Activated CD8-positive, alpha-beta memory T cell treated with anti-CD3 and anti-CD28 coated beads, Interleukin-2, amount 10 ng/mL, durations not matched to agents 7 days and 5 days (primary cell): ENCODE measurements at places on chromosomes 4 and X.
A peak's percentile ranks its signal among the peaks of the same experiment; 100 is the strongest.

- no peak for DNase-seq
Observed at GRCh38 chr4:54852054-54852453, 194.3 kb downstream of the KIT start.

- no peak for DNase-seq
Observed at GRCh38 chr4:36414248-36414647, 132.8 kb downstream of the DTHD1 start.

DNA sequence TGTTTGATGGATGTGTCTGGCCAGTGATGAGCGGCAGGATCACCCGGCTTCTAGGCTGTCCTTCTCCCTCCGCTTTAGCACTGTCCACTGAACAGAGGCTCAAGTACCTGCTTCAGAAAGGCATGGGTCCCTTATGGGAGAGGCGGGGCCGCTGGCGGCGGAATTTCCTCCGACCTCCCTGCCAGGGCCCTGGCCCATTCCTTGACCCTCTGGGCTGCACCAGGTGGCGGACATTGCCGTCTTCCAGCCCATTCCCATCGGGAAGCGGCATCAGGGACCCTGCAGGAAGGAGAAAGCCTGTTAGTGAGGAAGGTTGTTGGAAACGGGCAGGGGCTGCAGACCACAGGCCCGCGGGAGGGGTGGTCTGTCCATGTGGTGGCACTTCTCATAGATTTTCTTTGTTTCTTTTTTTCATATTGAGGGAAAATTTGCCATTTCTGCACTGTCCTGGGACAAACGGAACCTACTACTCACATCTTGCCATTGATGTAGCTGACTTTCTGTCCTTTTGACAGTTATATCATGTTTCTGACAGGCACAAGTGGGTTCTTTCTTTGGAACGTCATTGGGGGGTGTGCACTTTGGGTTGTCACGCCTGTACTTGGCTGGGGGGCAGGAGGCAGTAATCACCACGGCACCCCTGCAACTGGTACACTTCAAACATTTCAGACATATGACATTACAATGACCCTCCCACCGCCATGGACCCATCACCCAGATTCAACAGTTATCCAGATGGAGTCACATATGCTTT is 6.1 kb downstream of the APLN start:
- DNase-seq: no peak

GRCh38 chr4:1210241-1210841 is 38.0 kb upstream of the SPON2 start:
- no peak for DNase-seq

DNA sequence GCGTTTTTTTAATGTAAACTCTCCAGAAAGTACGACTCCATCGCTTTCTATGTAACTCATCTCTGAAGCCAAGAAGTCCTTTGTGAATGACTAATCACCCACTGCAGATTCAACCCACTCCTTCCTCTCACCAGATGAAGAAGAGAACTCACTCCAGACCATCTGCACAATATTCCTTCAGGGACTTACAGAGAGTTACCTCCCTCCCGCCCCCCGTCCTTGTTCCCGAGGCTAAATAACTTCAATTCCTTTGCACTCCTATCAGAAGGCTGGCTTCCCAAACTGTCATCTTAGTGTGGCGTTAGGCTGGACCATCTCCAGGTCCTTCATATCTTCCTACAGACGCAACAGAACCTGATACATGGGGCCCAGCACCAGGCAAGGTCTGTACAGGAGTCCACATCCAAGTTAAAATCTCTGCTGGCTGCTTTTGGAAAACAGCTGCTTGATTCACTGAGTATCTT is 82.4 kb downstream of the AFAP1 start:
- DNase-seq: no peak

DNA sequence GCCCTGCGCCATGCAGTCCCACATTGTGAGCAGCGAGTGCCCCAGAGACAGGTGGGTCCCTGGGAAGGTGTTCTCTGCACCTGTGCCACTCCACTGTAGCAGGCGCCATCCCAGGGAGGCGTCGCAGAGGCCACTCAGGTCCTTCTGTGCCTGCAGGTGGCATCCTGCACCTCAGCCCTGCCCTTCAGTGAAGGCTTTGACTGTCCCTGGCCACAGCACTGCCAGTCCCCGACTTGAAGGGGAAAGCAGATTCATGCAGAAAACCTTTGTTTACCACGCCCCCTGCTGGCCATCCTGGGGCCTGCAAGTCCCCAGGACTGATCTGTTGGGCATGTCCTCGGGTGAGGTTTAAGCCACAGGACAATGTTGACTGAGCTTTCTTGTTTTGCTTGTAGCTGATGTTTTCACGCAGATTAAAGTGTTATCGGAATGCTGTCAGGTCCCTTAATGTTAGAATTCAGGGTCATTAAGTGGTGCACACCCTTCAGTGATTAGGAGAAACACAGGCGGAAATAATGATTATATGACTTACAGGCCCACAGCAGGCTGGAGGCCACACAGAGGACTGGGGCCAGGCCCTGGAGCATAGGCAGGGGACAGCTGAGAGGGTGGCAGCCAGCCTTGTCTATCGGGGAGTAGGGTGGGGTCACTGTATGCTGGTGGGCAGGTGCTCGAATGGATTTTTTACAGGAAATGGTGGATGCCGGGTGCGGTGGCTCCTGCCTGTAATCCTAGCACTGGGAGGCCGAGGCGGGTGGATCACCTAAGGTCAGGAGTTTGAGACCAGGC is 5.0 kb downstream of the TACC3 start:
- DNase-seq: peak; percentile 92

DNA sequence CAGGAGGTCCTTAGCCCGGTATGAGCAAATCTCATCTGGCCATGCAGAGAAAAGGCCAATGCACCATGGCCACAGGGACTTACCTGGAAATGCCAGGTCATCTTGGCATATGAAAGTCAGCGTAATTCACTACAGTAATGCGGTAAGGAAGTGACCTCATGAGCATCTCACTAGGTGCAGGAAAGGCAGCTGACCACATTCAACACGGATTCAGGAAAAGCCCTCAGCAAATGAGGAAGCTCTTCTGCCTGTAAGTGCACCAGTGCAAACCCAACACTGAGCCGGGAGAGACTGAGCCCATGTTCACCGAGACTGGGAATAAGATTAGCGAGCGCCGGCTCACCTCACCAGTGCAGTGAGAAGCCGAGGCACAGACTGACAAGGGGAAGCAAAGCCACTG is 23.7 kb downstream of the LRPAP1 start:
- no peak for DNase-seq

GRCh38 chr4:173171098-173171497 is 2.5 kb downstream of the GALNT7 start:
- no peak for DNase-seq

DNA sequence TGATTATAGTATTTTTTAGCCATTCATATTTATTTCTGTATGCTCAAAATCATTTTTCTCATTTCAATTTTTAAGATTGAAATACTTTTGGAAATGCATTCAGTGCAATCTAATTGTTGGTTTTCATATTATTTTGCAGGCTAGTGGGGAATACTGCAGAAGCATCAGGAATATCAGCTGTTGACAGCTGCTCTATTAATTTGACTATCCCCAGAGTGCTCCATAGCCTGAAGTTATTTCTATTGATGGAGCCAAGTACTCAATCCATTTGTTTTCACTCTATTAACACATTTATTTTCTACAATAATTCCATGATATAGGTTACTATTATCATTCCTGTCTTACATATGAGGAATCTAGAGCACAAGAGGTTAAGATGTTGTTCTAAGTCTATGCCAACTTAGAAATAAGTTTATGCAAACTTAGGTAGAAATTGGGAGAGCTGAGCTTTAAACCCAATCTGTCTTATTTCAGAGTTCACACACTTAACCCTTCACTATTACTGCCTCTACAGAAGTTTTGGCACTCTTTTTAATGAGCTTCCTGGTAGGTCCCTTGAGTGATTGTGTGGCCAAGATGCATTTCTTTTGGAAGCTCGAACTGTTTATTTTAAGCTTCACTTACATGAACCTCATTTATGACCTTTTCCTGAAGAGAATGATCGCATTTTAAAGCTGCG is 65.6 kb upstream of the PCDH18 start:
- DNase-seq: no peak

GRCh38 chrX:110657073-110657472 is 138.5 kb downstream of the CHRDL1 start:
- no peak for DNase-seq

DNA sequence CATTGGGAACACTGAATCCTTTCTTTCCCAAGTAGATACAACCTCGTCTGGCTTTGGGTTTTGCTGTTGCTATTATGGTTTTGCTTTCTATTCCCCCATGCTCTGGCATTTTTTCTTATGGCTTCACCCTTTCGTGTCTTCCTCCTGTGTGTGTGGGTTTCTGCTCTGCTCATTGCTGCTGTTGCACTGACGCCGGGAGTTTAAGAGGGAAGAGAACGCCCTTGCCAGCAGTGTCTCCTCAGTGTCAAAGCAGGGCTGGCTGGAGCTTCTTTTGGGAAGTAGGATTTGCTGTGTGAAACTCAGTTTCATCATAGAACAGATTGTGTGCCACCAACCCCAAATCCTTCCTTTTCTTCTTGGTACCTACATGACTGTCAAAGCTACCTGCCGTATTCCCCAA is 63.7 kb downstream of the CLDN22 start:
- DNase-seq: no peak

DNA sequence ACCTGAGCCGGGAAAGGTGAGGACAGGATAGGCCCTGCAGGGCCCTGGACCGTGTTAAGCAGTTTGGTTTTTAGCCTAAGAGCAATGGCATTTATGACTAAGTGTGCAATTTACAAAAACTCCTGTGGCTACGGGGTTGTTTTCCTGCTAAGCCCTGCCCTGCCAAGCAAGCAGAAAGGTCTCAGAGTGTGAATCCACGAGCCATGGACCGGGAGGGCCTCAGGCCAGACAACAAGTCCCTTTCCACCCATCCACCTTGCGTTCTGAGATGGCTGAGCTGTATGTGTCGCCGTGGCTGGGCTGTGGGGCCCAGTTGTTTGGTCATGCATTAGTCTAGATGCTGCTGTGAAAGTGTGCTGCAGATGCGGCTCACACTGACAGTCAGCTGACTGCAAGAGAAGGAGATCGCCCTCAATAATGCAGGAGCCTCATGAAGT is 33.9 kb upstream of the AFAP1 start:
- no peak for DNase-seq

DNA sequence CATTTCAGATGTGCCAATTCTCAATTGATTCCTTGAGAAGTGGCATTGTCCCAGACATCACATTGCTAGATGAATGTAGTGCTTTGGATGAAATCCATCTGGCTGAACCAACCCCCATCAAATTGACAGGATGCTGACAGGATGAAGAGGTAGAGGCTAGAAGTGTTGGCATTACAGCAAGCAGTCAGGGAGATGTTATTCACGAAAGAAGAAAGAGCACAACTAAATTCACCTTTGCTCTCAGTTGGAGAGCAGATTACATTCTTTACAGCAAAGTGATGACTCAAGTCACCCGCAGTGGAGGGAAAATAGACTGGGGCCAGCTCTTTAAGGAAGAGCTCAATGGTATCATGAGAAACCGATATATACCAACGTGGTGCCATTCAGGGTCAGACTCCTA is 259.6 kb downstream of the C4orf33 start:
- no peak for DNase-seq

GRCh38 chr4:150694438-150694837 is 112.5 kb downstream of the MAB21L2 start:
- no peak for DNase-seq

- no peak for DNase-seq
Observed at GRCh38 chr4:7328913-7329638, 105.7 kb downstream of the PSAPL1 start.

DNA sequence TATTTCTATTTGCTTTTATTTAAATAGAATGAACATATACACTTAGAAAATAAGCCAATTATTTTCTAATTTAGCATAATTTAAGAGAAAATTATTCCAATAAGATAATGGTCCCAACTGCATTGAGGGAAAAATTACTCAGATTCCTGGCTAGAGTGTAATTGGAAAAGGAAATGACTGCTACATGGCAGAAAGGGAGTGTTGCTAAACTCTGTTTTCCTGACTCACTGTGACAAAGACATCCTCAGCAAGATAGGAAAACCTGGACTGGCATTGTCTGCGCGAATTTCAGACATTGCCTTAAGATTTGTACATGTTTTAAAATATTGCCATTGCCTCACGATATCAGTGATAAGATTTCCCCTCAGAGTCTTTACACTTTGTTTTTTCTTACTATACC is 8.2 kb downstream of the TNIP3 start:
- DNase-seq: no peak

GRCh38 chr4:142707401-142707800 is 138.7 kb downstream of the INPP4B start:
- DNase-seq: no peak

DNA sequence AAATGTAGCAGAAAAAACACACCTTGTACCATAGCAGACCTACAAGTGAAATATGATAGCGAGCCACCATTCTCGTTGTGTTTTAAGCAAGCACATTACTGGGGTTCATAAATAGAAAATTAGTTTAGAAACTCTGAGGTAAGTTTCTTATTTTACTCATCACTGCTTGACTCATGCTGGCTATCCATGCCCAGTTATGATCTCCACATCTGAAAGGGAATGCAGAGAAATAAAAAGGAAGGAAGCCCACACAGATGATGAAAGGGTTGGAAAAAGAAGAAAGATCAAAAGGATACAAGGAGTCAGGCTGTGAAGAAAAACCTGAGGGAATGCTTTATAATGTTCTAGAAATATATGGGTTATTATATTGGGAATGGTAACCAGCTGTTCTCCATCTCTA is 54.5 kb downstream of the CAMK2D start:
- no peak for DNase-seq

DNA sequence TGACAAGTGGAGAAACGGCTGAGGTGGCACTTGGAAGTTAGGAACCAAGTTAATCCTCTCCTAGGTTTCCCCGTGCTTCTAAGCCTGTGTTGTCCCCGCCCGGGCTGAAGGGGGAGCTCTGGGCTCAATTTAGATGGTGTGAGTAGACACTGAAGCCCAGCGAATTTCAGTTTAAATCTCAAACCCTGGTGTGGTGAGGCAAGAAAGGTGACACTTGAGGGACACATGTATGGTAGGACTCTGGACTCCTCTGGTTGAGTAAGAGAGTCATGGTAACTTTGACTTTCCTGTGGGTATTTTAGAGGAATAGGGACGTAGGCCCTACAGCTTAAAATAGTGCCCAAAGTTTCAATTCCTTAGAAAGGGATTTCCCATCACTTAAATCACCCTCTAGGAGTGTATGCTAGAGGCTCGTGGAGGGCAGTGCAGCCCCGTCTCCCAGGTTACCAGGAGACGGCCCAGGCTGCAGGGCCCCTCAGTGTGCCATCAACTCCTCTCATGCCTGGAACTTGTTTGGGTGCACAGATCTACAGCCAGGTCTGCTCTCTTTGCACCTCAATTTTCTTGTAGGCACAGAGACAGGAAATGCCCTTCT is 24.0 kb downstream of the HAND2 start:
- DNase-seq: peak; percentile 62

DNA sequence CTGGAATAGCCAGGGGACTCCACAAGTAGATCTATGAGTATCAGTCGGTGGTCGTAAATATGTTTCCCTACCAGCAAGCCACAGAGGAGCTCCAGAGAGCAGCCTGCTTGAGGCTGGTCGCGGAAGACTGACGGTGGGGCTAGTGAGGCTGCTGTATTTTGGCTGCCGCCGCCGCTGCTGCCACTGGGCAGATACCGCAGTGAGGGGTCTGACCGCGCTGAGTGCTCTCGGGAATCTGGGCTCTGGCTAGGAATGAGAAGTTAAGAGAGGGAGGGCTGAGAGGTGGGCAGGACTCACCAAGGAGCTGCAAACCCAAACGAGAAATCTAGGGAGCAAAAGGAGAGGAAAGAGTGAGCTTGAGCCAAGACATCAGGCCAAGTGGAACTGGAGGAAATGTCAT is at the start of gene EXOC1L:
Gene EXOC1L (plus strand): TSS at position 157 of the 400 bp plus-strand sequence. CDS start 237 bp downstream, at position 394.
- DNase-seq: no peak
